Stimulated activated CD8-positive, alpha-beta memory T cell treated with anti-CD3 and anti-CD28 coated beads, Interleukin-15, amount 100 ng/mL, for 48 hours (primary cell): ENCODE measurements at places on chromosomes 7 and 10.

GRCh38 chr10:104077247-104077646 lies 8.4 kb downstream of the COL17A1 start:
- no peak for DNase-seq

DNA sequence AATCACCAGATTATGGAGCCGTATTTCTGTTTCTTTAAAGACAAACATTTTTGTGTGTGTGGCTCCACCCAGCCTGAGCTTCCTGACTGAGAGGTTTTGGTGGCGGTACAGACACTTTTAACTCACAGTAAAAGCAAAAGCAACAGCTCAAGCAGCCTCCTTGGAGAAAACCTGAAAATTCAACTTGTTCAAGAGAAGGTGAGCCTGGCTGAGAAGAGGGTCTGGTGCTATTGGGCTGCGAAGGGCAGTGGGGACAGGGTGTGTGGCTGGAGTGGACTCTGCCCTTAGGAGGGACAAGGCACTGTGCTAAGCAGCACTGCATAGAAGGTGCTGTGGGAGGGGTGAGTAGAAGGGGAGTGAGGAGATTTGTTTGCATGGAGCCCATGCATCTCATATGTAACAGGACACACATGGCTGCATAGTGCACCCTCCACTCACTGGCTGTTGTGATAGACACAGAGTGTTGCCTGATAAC lies at the start of gene GIMAP7:
GIMAP7 (plus strand) TSS at position 125 of the 475 bp plus-strand sequence. CDS start 5,103 bp downstream, outside the sequence.
- DNase-seq: no peak

GRCh38 chr10:20287586-20287985 lies 471.4 kb downstream of the PLXDC2 start:
- DNase-seq: no peak

- peak; percentile 20 for DNase-seq
These were observed 341.5 kb upstream of the AOAH start for GRCh38 chr7:37065779-37066271.
